ENCODE measurements at places on chromosomes 6 and 20.

DNA sequence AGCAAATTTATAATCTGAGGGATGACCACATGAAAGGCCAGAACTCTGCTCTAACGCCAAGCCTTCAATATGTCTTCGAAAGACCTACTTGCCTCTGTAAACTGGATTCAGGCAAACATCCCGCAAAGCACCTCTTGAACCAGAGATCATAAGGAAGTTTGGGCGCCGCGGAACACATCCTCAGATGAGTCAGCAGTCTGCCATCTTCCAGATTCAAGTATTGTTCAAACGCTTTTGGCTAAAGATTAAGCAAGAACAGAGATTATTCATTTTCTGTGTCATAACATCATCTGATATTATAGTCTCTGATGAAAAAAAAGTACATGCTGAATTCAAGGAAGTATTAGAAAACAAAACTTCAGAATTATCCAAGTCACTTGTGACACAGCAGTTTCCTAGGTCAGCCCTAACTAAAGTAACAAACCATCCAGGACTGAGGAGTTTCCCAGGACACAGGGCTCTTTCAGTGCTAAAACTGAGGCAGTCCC is 20.8 kb downstream of the TBC1D7 start:
- no peak for DNase-seq

GRCh38 chr6:37783025-37783855 is 36.3 kb upstream of the ZFAND3 start:
- no peak for DNase-seq

GRCh38 chr6:98824902-98825599 is 9.3 kb upstream of the POU3F2 start:
- DNase-seq: no peak

DNA sequence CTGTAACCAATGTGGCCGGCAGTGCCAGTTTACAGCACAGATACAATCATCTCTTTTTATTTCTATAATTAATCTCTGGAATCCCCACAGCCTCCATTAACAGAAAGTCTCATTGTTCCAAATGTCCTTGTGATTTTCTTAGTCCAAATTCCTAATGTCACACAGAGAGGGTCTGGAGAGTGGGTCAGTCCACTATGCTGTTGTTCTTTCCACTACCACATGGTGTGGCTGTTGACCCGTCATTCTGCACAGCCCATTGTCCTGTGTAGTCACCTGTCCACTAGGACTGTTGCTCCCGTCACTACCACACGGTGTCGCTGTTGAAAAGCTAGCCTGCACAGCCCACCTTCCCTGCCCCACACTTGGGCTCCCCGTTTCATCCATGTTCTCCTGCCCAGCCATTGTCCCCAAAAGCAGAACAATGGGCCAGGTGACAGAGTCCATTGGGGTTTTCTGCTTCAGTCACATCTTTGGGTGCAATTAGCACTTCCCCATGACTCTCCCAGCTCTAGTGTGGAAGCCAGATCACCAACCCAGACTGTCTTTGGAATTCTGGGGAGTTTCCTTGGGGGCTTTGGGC is 8.6 kb upstream of the LBP start:
- DNase-seq: no peak

- DNase-seq: no peak
Observed at GRCh38 chr6:3707024-3707423, 44.5 kb downstream of the PXDC1 start.

DNA sequence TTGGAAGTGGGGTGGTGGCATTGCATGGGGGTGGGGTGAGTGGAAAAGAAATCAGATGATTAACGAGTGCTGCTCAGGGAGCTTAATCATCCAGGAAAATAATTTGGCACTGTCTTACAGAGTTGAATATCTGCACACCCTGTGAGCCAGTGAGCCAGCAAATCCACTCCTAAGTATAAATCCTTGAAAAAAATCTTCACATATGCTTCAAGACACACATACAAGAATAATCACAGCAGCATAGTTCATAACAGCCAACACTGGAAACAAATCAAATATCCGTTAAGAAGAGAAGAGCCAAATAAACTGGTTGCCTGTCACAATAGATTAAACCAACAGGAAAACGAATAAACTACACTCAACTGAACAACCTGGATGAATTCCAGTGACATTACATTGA is 62.8 kb downstream of the SAMD3 start:
- DNase-seq: no peak

DNA sequence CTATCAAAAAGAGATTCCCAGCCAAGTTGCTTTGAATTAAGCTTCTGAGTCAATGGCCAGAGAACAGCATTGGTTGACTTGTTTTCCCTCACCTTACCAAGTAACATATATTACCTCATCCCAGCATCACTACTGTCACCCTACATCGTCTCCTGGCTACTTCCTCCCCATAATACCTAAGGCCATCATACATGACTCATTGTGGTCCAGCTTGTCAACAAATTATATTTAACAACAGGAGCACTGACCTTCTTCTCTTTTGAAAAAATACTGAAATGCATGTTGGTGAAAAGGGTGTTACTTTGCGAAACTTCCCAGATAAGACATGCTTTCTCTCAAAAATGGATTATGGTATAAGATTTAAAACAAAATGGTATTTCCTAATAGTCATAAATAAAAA is 106.9 kb downstream of the TBX18 start:
- DNase-seq: no peak

GRCh38 chr20:57412347-57413029 is 21.3 kb downstream of the RBM38 start:
- no peak for DNase-seq

DNA sequence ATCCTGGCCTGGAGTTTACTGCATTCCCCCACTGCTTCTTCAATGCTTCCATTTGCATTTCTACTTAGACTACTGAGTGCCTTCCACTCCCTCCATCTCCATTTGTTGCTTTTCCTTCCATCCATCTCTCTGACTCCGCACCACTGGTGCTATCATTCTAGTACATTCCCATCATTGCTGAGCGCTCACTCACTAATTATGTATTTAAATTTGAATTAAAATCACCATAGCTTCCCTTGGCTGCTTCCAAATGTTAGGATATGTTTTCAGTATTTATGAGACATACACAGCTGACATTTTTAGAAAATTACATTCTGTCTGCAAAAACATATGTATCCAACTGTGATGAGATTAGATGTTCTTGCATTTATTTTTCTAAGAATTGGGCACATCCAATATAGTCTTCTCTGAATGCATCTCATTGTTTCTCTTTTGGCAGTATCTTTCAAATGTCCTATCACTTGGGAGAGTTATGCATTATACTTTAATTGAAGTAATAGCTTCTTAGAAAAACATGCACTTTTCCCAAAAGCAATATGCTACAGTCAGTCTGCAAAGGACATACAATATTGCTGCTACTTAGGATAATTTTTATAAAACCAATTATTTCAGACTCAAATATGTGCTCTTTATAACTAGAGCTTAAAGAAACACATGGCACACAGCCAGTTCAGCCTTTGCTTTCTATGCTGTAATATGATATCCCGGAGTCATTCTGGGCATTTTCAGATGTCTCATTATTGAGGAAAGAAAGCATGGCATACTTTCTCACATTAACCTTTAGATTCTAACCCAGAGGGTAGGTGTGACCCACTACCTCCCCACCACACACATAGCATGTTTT is 12.1 kb upstream of the COL21A1 start:
- no peak for DNase-seq

DNA sequence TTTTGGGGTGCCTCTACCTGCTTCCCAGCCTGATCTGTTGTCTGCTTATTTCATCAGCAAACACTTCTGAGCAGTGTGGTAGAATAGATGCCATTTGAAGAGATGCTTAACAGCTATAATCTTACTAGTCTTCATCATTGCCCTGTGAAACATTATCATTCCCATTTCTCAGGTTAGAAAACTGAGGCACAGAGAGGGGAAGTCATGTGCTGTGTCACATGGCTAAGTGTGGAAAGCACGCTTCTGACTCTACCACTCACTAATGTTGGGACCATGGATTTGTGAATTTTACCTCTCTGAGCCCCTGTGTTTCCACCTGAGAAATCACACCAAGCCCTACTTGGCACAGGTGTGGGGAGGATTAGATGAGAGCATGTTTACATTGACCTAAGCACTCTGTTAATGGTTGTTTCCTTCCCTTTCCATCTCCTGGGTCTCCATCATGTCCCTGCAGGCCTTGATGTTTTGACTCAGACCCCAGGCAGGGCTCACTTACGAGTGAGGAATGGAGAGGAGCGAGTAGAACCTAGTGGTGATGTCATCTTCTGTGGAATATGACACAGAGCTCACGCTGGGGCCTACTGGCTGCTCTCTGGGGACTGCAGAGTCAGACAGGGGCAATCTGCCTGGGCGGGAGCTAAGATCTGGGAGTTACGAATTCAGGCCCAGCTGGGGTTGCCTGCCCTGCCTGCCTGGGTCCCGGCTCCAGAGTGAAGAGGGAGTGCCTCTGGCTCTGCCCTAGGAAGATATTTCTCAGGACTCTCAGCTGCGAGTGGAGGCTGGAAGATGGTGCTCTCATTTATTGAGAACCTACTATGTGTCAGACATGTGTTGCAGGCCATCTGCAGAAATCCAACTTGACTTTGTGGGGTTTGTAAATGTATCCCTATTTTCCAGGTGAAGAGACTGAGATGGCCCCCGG is 64.3 kb downstream of the CDH22 start:
- no peak for DNase-seq

DNA sequence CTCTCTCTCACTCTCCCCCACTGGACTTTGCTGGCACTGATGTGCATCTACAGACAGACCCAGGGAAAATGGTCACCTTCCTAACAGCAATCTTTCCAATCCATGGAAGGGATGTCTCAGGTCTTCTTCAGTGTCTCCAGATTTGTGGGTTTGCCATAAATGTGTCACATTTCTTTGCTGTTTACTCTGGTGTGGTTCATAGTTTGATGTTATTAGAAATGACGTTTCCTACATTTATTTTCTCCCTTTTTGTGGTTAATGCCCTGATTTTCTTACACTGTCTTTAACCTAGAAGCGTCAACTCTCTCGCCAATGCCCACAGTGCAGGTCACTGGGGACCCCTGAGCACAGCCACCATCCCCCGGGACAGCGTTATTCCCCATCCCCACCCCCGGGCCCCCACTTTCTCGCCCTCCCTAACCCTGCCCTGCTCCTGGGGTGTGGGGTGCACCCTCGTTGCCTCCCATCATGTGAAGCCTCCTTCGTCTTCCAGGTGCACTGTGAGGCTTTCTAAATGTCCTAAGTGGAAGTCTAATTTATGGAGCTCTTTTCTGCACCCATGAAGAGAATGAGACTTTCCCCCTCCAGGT is 86.5 kb downstream of the YTHDF1 start:
- DNase-seq: no peak

GRCh38 chr6:82337688-82338257 is 25.8 kb upstream of the TPBG start:
- no peak for DNase-seq

- no peak for DNase-seq
Observed at GRCh38 chr20:9196110-9196509, 127.2 kb downstream of the PLCB4 start.

- DNase-seq: no peak
Observed at GRCh38 chr6:139778688-139779087, 404.2 kb upstream of the CITED2 start.

- no peak for DNase-seq
Observed at GRCh38 chr6:128492386-128492785, 28.0 kb downstream of the PTPRK start.

- no peak for DNase-seq
Observed at GRCh38 chr20:12255461-12255970, 337.8 kb downstream of the BTBD3 start.

DNA sequence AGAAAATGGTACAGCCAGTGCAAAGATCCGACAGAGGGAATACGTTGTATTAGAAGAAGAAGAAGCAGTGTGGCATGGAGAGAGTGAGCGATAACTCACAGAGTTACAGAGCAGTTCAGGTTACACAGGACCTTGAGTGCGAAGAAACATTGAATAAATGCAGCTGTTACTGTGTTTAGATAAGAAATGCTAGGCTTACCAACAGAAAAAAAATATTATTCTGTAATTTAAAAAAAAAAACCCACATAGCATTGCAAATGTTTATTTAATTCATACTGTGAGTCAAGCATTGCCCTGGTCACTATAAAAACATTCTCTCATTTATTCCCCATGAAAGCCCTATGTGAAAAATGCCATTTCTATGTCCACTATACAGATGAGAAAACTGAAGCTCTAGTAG is 373.4 kb upstream of the EPHA7 start:
- DNase-seq: no peak

DNA sequence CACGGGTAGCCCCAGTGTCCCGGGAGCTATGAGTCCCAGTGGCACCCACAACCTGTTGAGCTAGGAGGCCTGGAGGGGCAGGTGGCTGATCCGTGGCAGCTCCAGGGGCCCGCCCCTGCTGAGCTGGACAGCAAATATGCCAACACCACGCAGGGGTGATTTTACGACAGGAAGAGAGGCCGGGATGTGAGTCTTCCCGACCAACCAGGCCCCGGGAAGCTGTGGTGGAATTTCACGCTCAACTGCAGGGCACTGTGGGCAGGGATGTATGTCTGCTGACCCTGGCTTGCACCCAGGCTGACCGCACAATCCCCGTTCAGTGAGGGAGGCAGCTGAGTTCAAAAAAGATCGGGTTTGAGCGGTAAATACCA is 183.9 kb downstream of the ERMARD start:
- DNase-seq: no peak
